ENCODE measurements at places on chromosomes 1 and 21. TPM values are rescaled to one million over a fixed set of nuclear protein-coding genes. Genes with fewer than 3 reads are reported as not detected.

The DNALI1 gene
- total RNA-seq: 3.8 TPM

DNA sequence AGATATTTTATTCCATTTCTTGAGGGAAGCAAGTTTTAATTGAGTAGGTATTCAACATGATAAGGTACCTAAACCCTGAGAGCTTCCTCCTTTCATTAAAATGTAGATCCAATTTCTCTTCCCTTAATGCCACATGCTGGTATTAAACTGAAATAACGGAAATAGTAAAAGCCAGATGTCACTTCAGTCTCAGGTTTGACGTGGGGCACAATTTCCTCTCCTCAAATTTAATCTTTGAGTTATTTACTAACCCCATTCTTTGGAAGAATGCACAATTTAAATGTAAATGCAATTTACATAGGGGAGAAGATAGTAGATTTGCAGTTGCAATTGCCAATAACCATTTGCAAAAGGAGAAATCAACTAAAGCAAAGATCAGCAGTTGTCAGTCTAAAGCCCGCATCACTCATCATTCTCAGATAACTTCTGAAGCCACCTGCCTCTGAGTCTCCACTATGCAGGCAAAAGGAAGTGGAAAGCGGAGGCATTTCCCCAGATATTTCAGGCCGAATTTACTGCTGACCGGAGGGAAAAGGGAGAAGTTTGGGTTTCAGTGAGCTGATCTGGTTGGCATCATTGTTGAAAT is 2.1 kb upstream of the LEMD1 start:
- DNase-seq: no peak

DNA sequence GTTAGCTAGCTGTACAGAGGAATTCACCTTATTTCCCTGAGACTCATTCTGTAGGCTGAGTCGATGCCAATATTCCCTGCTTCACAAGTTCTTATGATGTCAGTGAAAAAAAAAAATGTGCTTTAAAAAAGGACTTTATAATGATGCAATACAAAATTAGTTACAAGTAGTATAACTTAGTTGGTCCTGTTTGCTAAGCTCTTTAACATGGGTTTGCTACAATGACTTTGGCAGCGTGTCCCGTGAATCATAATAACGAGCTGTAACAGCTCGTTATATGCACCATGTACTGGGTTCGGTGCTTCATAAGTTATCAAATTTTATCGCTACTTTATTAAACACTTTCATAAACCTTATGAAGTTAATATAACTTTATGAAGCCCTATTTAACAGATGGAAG is 349.7 kb downstream of the LMX1A start:
- no peak for DNase-seq

GRCh38 chr1:119011706-119012105 is 23.6 kb upstream of the TBX15 start:
- no peak for DNase-seq

The AGO3 gene
- total RNA-seq: 10.2 TPM

DNA sequence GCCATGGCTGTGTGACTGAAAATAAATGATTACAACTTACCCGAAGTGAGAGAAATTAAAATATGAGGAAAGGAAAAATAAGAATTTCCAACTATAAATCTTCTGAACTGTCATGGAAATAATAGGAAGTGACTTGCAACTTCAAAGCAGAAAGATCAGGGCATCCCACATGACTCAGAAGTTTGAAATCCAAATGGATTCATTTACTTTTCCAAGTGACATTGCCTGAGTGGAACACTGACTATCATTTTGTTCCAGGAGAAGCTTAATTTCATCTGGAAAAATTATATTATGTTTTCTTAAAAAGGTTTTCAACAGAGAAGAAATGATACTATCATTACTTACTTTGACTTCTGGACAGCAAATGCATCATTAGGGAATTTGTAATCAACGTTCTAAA is 110.8 kb downstream of the GREM2 start:
- DNase-seq: no peak

DNA sequence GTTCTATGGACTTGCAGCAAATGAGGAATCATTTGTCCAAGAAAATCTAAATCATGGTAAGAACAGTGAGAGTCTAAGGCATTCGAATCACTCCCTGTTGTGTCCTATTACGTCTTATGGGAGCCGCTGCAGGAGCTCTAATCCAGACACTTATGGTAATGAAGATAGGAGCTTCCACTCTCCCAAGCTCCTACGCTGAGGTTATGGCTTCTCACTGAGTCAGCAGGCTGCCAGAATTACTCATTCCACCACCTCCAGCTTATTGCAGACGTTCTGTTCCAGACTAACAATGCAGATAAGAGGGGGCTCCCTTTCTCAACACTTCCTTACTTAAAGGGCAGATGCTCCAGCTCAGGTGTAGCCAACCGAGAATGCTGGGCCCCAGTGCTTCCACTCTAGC is 212.6 kb downstream of the GREM2 start:
- DNase-seq: no peak

GRCh38 chr1:211259638-211260126 is 516 bp downstream of the RCOR3 start:
- DNase-seq: no peak

DNA sequence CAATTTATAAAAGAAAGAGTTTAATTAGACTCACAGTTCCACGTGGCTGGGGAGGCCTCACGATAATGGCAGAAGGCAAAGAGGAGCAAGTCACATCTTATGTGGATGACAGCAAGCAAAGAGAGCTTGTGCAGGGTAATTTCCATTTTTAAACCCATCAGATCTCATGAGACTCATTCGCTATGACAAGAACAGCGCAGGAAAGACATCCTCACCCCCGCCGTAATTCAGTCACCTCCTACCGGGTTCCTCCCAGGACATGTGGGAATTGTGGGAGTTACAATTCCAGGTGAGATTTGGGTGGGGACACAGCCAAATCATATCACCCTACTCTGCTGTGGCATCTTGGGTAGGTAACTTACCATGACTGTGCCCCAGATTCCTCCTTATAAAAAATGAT is 79.8 kb downstream of the AK5 start:
- no peak for DNase-seq

The LINGO4 gene
- not detected for total RNA-seq

- no peak for DNase-seq
Observed at GRCh38 chr1:245503548-245503947, 348.8 kb downstream of the KIF26B start.

DNA sequence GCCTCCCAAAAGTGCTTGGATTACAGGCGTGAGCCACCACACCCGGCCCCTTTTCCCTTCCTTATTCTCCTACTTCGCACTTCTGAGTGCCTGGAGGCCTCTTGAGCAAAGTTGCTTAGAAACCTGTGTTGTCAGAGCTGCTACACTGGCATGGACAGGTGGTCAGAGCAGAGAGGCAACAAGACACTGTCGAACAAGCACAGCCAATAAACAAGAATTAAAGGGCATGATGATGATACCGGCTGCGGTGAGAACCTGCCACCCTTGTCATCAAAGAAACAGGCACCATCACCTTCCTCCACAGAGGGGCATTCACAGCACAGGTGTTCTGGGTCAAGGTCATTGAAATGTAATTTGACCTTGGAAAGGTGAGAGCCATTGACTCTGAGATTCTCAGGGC is 23.3 kb downstream of the STUM start:
- no peak for DNase-seq

The NT5C1A gene
- not detected for total RNA-seq

GRCh38 chr1:31595836-31596736 is 19.8 kb downstream of the TINAGL1 start:
- no peak for DNase-seq

The REN gene
- total RNA-seq: 0.29 TPM

DNA sequence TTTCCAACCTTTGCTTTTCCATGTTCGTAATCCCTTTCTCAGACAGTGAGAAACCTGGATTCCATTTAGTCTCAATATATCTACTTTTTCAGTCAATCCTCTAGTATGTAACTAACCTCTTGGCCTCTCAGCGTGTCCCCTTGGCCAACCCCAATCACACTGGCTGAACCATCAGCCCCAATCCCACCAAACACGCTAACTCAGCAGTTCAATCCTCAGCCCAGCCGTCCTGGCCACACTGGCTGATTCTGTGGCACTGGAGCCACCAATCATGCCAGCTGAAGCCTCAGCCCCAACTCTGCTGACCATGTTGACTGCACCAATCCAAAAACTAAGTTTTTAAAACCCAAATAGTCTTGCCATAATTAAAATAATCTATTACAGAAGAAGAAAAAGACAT is 6.6 kb upstream of the MGST3 start:
- DNase-seq: no peak

DNA sequence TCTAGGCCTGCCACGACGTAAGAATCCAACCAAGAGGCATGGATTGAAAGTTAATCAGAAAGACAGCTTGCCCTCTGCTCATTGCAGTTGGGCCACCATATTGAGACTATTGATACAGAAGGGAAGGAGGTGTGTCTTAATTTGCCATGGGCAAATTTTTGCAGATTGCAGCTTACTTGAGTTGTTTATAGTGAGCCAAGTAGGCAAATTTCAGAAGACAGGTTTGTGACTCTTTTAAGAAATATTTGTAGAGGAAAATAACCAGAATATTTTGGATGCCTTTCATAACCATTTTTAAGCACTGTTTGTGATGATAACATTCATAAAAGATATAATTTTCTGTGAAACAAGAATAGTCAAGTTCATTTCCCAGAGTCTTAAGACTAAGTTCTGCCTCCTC is 74.1 kb downstream of the PRDM2 start:
- no peak for DNase-seq

DNA sequence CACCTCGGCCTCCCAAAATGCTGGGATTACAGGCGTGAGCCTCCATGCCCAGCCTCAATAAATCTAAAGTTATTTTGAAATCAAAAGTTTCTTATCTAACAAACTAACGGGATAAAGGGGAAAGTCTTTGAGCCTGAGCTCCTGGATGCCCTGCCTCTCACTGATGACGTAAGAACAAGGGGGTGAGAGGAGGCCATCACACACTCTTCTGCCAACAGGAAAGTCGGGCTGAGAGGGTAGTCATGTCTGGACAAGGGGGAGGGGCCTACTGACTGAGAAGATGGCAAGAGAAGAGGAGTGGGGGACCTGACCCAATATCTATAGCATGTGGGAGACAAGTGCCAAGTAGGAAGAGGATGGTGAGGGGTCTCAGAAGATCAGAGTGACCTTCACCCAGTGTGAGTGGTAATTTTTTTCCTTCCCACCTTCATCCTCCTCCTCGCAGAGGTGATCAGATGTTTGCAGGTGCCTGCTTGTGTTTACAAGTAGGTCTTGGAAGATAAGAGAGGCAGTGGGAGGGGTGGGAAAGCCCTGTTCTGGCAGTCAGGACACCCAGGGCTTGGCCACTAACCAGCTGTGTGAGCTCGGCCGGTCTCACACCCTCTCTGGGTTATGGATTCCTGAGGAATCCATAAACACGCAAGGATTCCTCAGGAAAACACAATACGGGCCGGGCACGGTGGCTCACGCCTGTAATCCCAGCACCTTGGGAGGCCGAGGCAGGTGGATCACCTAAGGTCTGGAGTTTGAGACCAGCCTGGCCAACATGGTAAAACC is 9.6 kb downstream of the UQCRHL start:
- no peak for DNase-seq

DNA sequence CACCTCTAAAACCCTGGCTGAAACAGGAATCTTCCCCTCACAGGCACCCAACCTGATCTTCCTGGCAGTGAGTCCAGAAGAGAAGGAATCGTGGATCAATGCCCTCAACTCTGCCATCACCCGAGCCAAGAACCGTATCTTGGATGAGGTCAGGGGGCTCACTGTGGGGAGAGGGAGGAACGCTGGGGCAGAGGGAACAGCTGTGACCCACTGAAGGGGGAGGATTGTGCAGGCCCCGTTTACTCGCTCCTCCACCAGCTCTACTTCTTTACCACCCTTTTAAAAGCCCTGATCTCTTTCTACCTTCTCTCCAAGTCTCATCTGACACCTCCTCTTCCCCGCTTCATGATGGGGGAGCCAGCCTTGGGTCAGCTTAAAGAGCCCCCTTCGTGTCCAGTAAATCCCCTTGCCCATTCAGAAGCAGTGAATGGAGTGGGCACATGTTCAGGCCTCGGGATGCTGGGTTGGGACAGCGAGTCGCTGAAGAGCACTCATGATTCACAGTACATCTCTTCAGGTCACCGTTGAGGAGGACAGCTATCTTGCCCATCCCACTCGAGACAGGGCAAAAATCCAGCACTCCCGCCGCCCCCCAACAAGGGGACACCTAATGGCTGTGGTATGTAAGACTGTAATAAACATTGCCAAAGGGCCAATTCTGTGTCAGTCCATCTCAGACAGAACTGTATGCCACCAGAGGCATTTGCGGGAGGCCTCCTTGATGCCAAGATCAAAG is 7.3 kb downstream of the PLEKHO1 start:
- no peak for DNase-seq

The C1QA gene
- total RNA-seq: not detected

DNA sequence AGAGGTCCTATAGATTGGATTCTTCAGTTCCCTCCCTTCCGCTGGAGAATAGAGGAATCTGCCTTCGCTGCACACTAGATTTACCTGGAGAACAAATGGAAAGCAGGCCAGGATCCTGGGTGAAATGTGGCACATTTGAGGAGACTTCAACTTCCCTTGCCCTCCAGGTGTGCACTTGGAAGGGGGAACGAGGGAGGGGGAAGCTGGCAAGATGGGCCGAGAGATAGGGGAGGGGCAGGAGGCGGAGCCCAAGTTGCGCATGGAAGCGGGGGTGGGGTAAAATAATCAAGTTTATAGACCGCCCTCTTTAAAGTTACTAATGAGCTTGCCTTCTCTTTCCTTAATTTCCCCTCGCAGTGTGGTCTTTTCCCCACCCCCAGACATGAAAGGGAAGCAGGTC is 155.7 kb upstream of the CAMK1G start:
- no peak for DNase-seq

- DNase-seq: no peak
Observed at GRCh38 chr1:245277276-245277675, 122.5 kb downstream of the KIF26B start.

DNA sequence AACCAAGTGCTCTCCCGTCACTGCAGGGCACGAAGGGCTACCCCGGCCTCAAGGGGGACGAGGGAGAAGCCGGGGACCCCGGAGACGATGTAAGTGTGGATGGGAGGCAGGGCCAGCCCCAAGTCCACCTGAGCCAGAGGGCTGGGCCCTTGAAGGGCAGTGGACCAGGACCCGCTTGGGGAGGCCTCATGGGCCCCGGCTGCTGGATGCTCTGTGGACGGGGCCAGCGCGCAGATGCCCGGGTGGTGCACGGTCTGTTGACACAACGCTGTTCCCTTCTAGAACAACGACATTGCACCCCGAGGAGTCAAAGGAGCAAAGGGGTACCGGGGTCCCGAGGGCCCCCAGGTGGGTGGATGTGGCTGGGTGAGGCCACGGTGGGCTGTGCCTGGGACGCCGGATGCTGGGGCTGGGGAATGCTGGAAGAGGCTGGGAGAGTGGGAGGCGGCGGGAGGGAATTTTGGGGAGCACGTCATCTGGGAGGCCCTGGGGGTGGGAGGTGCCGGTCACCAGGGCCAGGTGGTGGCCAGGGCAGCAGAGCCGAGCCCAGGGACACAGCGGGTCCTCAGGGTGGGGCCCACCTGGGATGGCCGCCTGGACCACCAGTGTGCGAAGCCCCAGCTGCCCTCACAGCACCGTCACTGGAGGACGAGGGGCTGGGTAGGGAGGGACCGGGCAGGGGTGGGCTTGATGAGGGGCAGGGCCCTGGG is 17.5 kb downstream of the COL6A1 start:
- no peak for DNase-seq

Measured in glomerular endothelial cell (primary cell).